ENCODE measurements at places on chromosomes 2 and 18.

GRCh38 chr2:159790323-159790722, 7.7 kb downstream of the CD302 start:
- no peak for DNase-seq

DNA sequence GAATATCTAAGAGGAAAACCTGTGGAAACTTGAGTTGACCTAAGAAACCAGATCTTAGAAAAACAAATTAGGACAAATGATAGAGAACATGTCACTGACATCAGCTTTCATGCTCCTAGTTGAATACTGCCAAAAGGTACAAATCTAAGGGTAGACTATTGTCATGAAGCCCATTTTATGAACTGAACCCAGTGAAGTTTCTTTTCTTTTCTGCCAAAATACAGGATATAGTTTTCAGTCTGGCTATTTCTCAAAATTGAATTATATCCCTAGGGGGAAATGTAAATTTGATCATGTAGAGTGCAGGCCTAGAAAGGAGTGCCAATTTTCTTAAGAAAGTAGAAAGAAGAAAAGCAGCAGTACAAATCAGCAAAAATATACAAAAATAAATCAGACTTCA, 46.6 kb downstream of the FSIP2 start:
- DNase-seq: no peak

DNA sequence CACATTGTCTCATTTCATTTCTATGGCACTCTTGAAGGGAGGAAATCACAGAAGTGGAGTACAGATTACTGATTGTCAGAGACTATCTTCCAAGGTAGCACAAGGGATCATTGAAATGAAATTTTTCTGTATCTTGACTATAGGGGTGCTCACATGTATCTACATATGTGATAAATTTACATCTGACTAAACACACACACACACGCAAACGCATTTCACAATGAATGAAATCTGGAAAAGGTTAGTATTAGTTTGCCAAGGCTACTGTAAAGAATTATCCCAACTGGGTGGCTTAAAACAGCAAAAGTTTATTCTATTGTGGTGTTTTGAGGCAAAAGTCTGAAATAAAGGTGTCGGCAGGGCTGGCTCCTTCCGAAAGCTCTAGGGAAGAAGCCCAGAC, 144.6 kb downstream of the SH3BP4 start:
- DNase-seq: no peak

DNA sequence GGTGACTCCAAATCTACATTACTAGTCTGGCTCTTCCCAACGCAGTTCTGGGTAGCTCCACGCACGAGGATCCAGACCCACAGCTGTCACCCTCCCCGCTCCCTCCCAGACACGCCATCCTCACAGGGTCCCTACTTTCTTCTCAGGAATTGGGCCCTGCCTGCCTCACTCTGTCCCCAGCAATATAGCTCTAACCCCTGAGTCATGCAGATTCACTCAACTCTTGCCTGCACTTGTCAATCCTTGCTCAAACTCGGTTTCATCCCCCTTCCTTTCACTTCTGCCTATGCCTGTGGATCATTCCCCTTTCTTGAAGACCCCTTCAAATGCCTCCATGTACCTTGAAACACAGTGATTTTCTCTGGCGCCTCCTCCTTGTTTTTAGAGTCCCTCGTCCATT, 5.0 kb downstream of the ST8SIA5 start:
- no peak for DNase-seq

DNA sequence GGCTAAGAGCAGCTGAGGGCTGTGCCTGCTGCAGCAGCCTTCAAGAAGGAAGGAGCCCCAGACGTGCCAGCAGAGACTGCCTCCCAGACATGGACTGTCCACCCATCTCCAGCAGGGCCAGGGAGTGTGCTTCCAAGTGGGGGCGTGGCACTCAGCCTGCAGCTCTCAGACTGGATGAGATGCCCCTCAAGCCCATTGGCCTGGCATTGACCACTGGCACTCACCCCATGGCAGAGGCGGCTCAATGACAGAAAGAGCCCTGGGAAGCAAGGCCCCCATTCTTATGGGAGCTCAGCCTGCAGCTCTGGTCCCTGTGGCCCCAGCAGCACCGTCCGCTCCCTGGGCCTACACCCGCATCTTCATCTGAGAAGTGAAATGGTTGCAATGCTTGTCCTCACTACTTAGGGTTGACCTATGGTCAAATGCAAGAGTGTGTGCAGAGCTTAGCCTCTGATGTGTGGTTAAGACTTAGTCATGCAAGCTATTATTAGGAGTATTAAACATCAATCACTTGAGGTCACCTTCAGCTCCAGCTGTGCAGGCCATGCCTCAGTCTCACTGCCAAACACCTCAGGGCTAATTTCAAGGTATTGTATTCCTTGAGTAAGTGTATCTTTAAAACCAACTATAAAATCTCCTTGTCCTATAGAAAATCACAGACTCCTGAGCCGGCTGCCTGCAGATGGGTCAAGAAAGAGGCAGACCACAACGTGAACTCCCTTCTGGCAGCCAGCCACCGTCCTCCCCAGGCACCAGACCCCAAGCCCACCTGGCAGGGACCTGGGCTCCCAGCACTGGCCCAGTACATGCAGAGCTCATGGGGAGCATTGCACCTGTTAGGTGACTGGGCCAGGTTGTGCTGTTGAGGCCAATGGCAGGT, 194.8 kb downstream of the NDUFA10 start:
- no peak for DNase-seq

DNA sequence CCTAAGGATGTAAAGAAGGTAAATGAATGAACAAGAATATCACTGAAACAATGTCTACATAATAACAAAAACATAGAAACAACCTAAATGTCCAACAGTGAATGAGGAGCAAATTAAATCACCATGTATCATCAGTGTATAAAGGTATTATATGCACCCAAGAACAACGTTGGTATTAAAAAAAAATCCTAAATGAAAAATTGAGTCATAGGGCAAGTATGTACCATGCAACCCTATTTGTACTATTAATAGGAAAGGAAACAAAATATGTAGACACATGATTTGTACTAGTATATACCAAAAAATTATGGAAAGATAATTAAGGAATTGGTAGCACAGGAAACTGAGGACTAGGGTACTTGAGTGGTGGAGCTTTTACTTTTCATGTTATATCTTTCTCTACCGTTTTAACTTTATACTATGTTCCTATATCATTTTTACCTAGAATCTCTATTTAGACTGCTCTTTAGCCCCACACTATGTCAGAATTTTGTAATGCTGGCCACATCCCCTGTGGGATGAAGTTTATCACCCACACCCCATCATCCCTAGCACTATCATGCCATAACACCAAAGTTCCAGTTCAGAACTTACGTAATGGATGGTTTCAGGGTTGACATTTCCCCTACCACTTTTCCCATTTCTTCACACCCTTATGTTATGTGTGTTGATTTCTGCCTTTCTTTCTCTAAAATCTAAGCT, 25.6 kb downstream of the IKZF2 start:
- no peak for DNase-seq

- no peak for DNase-seq
Measured at GRCh38 chr2:240787521-240788472, 32.2 kb downstream of the KIF1A start.

- no peak for DNase-seq
Measured at GRCh38 chr18:26710470-26711096, 154.9 kb downstream of the AQP4 start.

GRCh38 chr2:238905644-238906043, 57.8 kb downstream of the TWIST2 start:
- no peak for DNase-seq

- DNase-seq: no peak
Measured at GRCh38 chr2:60413069-60413813, 140.2 kb downstream of the BCL11A start.

DNA sequence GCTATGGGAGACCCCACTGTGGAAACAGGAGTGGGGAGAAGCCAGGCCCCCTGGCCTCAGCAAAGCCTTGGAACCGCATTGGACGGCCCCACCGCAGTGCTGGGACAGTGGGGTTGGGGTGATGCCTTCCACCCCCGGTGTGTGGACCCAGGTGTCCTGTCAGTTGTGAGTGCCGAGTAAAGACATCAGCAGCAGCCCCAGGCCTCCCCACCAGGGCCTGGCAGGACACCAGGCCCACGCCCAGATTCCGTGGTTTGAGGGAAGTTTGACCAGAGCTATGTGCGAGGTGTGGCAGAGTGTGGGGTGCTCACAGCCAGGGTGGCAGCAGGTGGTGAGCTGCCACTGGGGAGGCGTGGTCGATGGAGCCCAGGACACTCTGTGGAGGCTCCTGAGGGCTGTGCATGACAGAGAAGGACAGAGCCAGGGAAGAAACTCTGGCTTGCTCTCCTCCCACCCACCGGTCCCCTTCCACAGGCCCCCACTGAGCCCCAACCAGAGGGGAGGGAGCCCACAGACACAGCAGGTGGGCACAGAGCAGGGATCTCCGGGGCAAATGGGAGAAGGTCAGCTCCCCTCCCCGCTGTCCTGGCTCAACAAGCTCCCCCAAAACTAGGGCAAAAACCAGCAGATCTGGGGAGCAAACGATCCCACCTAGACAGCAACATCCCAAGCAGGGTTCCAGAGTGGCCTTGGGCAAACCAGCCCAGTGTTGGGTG, 69.1 kb downstream of the TWIST2 start:
- DNase-seq: no peak

DNA sequence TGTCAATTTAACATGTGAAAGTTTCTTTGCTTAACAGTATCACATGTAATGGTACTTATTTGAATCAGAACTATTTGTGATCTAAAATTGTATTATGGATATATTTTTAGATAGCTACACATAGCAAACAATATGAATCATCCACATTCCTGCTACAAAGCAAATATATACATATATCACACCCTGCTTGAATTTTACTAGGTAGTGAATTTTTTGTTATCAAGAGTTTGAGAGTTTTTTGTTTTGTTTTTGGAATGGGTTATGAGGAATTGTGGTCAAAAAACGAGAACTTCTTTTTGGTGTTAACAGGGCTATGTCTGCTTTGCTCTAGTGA, 635.7 kb downstream of the NRXN1 start:
- DNase-seq: no peak

DNA sequence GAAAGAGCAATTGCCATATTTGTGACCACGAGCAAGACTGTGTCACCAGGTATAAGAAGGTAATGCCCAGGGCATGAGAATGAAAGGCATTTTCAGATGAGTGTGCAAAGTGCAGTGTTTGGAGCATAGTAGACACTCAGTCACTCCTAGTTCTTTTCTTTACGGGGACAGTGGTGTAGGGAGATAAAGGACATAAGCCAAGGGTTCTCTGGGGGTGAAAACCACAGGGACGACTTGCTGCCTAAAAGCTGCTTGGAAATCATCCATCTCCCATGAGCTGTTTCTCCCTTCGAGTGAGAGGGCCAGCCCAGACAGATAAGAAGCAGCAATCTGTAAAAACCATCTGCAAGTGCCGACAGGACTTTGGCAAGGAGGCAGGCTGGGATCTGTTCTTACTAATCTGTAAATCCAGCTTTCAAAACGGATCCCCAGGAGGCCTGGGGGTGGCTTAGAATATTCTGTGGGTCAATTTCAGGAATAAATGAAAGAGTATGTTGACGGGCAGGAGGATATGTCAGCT, 221.6 kb downstream of the LPIN1 start:
- DNase-seq: peak; percentile 46

DNA sequence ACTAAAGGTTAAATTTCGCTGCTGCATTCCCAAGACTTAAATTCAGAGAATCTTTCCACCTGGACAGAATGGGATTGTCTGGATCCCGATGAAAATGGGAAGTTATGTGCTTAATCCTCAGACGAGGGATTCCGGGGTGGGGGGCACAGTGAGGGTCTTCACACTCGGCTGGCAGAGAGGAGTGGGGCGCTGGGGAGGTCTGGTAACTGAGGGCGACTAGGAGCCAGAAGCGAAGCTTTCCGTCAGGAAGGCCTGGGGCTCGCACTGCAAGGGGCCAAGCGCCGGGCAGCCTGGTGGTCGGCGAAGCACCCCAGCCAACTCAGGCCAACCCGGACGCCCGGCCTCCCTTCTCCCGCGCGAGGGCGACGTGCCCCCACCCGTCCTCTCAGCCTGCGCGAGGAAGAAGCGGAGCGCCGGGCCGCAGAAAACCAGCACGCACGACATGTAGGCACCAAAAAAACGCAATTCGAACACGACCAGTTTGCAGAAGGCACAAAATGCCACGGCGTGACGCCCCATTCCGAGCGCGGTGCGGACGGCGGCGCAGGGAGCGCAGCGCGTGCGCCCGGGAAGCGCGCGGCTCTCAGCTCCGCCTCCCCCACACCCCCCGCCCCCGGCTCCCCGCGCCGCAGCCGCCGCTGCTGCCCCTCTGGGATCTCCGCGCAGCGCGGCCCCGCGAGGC, 188.1 kb downstream of the ZEB2 start:
- DNase-seq: no peak

DNA sequence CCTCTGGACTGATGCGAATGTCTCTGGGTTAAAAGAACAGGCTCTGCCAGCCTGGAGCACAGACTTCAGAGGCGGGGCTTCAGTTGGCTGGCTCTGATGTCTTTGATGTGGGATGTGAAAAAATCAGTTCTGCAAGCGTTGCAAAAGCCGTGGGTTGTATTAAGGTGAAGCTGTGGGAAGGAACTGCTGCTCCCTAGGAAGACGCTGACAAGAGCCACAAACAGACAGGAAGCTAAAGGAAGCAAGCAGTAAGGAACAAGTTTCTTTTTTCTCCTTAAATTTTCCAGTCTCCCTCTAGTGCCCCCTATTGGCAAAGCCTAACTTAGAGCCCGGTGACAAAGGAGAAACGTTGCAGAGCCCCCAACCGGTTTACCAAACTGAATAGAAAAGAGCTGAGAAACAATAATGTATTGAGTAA, 239.0 kb downstream of the CCDC178 start:
- no peak for DNase-seq

DNA sequence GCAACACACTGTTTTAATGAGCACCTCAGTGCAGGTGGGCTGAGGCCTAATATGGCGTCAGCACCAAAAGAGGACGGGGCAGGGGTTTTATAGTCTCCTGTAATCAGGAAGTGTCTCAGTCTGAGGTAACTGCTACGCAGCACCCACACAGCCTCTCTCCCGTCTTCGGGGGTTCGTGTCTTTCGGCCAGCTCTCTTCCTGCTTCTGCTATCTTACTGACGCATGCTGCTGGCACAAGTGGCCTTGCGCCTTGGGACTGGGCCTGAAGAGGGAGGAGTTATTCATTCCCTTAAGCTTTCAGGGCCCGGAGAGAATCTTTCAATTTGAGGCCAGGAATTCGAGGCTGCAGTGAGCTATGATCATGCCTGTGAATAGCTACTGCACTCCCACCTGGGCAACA, 14.5 kb upstream of the PAPOLG start:
- DNase-seq: no peak

DNA sequence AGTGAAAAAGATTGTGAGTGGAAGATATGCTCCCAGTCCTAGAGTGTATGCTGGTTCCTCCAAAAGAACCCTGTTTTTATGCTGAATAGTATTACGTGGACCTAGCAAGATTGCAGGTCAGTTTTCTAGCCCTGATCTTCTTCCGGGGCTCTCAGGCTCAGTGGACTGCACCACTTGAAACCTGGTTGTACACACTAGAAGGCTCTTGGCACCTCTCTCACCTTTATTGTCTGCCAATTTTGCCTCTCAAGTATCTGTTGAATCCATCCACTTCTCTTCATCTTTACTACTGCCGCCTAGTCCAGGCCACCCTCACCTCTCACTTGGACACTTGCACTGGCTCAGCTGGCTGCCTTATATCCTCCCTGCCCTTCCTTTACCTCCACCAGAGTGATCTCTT, 16.8 kb downstream of the TTC39C start:
- no peak for DNase-seq

GRCh38 chr2:45300026-45300750, 290.9 kb upstream of the SIX2 start:
- DNase-seq: no peak
